ENCODE measurements at places on chromosomes 13 and 19. TPM values are rescaled to one million over a fixed set of nuclear protein-coding genes. Genes with fewer than 3 reads are reported as not detected.

The MAST1 gene
- 0.94 TPM for polyA plus RNA-seq

The IRGC gene
- polyA plus RNA-seq = not detected

The HIF3A gene
- 66.4 TPM for polyA plus RNA-seq

The ASF1B gene
- 15.1 TPM for polyA plus RNA-seq

The LILRA5 gene
- 0.93 TPM for polyA plus RNA-seq

The WDR87 gene
- polyA plus RNA-seq = 0.02 TPM

DNA sequence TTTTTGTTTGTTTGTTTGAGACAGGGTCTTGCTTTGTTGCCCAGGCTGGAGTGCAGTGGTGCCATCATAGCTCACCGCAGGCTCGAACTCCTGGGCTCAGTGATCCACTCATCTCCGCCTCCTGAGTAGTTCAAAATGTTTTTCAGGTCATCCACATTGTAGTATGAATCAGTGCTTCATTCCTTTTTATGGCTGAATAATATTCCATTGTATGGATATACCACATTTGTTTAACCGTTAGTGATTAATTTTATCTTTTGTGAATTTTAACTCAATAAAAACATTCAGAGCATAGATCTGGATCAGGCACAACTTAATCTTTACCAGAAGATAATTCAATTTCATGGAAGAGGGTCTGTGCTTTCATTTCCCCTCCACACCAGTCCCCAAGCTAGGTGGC lies 47.7 kb downstream of the VAV1 start:
- no peak for DNase-seq

DNA sequence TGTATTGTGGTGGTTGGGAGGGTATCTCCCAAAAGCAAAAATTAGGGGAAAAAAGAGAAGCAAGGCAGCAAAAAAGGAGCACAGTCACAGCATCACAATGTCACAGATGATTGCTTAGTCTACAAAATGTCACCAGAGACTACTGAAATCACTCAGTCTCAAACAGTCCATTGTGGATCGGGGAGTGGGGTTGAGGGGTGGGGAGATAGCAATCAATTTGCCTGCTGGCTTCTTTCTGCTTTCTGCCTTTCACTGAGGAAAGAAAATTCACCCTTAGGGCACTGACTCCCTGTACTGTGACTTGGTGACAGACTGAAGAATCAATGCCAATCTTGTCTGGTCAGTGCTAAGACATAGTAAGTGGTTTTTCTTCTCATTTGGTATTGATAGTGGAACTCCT lies 2127.1 kb upstream of the PCDH20 start:
- no peak for DNase-seq

- DNase-seq = no peak
Observed at GRCh38 chr13:76397413-76397812, 488.8 kb downstream of the KCTD12 start.

- DNase-seq = no peak
Observed at GRCh38 chr13:87810920-87811344, 139.8 kb downstream of the SLITRK5 start.

GRCh38 chr13:97621631-97622030 lies 187.7 kb downstream of the RAP2A start:
- no peak for DNase-seq

GRCh38 chr13:104389691-104390090 lies 1323.5 kb upstream of the SLC10A2 start:
- DNase-seq = no peak

DNA sequence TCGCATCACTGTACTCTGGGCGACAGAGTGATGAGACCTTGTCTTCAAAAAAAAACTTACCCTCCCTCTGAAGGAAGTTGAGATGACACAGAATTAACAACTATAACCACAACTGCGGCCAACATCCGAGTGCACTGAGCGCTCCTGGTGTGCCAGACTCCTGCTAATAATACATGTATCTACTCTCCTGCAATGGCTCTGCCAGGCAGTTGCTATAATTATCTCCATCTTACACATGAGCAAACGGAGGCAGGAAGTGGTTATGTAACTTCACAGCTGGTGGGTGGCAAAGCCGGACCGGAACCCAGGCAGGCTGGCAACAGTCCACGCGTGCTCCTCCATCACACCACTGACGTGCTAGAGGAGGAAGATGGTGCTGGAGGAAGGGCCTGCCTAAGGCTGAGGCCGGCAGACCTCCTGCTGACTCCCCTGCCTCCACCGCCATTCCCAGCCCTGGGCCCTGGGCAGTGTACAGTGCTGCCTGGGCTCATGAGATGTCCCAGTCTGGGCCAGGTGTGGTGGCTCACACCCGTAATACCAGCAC lies 12.6 kb downstream of the XRCC1 start:
- no peak for DNase-seq

DNA sequence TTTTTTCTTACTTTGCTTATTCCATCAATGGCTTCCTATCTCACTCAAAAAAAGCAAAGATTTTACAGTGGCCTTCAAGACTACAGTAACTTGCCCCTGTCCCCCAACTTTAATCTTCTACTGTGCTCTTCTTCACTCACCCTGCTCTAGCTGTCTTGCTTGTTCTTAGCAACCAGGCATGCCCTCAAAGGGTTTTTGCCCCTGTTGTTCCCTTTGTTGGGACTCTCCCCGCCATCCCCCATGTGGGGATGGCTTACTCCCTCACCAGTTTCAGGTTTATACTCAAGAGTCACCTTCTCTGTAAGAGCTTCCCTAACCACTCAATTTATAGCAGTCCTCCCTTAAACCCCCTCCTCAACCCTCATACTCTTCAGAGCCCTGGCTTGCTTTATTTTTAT lies 5.4 kb downstream of the MTMR6 start:
- no peak for DNase-seq

Data from left renal pelvis (tissue), 4 donors.